ENCODE measurements at places on chromosomes 6 and 20. TPM values are rescaled to one million over a fixed set of nuclear protein-coding genes. Genes with fewer than 3 reads are reported as not detected.

The DNAAF9 gene
- total RNA-seq, result 2.3 TPM

- H3K27ac ChIP-seq, result no peak overlapping the region
- H3K27me3 ChIP-seq, result peaks cover 9% of the 10 kb centered on the region
- no peak overlapping the region for H3K4me3 ChIP-seq
- no peak for DNase-seq
These were observed 79.1 kb upstream of the SLC22A23 start for GRCh38 chr6:3535776-3536435.

- H3K27me3 ChIP-seq, result no peaks in the 10 kb centered on the region
- no peak overlapping the region for H3K27ac ChIP-seq
- H3K4me3 ChIP-seq, result no peak overlapping the region
- H3K4me1 ChIP-seq, result peaks cover 9% of the 10 kb centered on the region
- peaks cover 80% of the 10 kb centered on the region for H3K36me3 ChIP-seq
These were observed 76.7 kb downstream of the RREB1 start for GRCh38 chr6:7184502-7184901.

The TUBB2B gene
- 0.41 TPM for total RNA-seq

DNA sequence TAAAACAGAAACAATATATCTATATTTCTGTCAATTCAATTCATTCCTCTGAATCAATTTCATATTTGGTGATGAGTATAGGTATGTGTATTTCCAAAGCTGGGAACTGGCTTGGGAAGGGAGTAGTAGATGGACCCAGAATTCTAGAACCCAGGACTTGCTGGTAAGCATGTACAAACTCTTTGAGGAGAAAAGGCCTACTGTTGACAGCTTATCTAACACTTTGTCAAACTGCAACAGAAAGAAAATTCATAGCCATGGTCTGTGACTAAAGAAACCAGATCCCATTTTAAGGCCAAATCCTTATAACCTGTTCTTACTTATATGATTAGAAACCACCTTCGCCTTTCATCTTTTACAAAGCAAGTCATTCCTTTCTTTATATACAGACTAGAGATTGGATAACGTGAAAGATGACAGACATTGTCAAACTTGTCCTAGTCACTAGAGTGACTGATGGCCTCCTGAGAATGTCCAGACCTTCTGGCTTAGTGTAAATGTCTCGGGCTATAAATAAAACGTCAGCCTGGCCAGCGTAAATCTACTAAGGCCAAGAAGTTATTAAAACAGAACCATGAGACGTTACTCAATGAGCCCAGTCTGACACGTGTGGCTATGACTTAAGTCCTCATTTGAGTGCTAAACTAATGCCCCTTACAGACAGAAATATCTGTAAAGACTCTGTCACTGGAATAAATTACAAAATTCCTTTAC lies 152.3 kb downstream of the ALDH8A1 start:
- no peaks in the 10 kb centered on the region for H3K36me3 ChIP-seq
- peaks cover 8% of the 10 kb centered on the region for H3K27me3 ChIP-seq
- H3K27ac ChIP-seq, result no peak overlapping the region
- no peaks in the 10 kb centered on the region for H3K4me1 ChIP-seq
- H3K4me3 ChIP-seq, result no peak overlapping the region
- DNase-seq, result no peak

The COMMD7 gene
- total RNA-seq, result 55.7 TPM

DNA sequence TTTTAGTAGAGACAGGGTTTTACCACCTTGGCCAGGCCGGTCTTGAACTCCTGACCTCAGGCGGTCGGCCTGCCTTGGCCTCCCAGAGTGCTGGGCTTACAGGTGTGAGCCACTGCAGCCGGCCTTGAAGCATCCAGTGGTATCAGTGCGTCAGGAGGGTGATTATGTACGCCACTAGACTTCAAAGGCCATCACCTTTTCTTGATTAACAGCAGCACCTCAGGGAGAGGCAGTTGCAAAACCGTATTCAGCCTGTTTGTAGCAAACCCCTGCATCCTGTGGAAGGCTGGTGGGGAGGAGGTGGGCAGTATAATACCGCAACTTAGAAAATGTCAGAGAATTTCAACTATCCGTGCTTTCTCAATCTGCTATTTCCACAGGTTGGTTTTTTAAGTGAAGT lies 27.3 kb upstream of the SHLD1 start:
- no peak overlapping the region for H3K4me3 ChIP-seq
- DNase-seq, result no peak
- peaks cover 2% of the 10 kb centered on the region for H3K4me1 ChIP-seq
- H3K27me3 ChIP-seq, result peaks cover 3% of the 10 kb centered on the region
- no peaks in the 10 kb centered on the region for H3K36me3 ChIP-seq

Data from activated T-helper 2 cell treated with anti-CD3 and anti-CD28 coated beads, Interferon-gamma antibody, Interleukin-2, Interleukin-4, amounts not matched to agents 10 μg/mL and 5 μg/mL and 100 μg/mL, durations not matched to agents 14 hours and 24 hours and 36 hours (primary cell).